ENCODE measurements at places on chromosomes 13 and 19. TPM values are rescaled to one million over a fixed set of nuclear protein-coding genes. Genes with fewer than 3 reads are reported as not detected.

DNA sequence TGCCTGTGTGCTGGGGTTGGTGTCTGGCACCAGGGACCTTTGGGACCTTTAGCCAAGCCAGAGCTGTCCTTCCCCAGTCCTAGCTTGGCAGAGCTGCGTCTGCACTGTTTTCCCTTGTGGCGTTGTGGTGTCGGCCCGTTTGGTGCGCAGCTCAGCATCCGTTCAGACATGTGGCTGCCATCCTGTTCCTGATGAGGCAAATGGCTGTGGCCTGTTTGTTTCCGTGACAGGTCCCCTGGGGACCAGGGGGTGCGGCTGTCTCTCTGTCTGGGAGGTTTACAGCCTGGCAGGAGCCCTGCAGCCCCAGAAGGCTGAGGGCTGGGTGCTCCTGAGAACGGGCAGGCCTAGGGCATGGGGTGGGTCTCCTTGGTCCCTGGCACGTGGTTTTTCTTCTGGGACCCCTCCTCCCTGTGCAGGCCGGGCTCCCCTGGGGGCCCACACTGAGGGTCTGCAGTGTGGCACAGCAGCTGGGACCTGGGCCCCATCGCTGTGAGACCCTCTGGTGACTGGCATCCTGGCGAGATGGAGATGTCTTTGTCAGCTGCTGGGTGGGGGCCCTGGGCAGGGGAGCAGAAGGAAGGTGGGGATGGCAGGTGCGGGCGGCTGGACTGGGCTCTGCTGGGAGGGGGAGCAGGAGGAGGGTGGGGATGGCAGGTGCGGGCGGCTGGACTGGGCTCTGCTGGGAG lies 4.0 kb downstream of the SPPL2B start:
- no peak for DNase-seq

DNA sequence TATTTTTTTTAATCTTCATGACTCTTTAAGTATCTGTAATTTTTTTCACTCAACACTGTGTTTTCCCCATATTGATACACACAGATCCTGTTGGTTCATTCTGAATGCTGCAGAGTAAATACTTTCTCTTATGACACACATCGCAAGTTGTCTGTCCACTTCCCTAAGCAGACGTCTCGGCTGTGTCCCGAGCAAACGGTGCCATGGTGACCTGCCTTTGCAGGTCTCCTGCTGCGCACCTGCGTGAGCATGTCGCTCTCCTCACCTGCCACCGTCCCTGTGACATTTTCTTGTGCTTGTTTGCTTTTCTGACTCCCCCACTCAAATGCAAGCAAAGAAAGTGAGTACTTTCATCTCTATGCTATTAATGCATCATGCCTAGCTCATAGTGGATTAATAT lies 57.8 kb downstream of the CCDC70 start:
- no peak for DNase-seq

DNA sequence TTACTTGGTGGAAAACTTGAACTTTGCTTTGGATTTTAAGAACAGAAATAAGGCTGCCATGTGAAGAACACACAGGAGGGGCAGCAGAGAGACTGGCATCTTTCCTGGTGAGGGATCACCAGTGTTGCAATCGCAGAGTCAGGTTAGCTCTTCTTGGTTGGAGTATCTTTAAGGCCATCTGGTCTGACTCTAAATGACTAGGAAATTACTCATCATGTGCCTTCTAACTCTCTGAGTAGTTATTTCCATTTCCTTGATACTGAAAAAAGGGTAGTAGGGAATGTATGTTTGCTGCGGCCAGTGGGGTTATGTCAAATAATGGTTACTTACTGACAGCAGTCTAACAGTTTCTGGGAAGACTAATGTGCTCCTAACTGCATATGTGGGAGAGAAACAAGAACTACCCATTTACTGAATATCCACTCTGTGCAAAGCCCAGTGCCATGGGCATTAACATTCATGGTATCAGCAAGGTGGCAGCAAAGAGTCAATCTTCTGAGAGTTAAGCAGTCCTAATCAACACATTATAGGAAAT lies 122.1 kb downstream of the COG6 start:
- DNase-seq: peak; percentile 55

CGB2 gene
- polyA plus RNA-seq: not detected

EVI5L gene
- polyA plus RNA-seq: 9.1 TPM

Data from AG04450 (cell line).